OCI-M1 (cell line): ENCODE measurements at places on chromosomes 5 and 9.

DNA sequence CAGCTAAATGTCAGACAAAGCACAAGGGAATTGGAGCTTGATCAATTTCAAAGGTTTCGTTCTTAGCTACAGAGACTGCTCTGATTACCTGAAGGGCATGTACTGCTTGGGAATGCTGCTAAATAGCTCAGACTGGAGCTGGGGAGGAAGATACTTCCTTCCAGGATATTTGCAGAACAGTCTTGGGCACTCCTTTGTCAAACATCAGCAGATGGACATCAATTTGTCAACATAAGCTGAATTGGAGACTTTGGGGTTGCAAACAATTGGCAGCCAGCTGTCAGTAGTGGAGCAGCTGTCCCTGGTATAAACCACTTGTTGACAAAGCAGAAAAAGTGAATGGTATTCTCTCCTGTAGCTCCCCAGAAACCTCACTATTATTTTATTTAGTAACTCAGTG, 182.0 kb downstream of the CCDC192 start:
- DNase-seq: no peak

- DNase-seq: no peak
Measured at GRCh38 chr9:3793971-3794383, 268.2 kb upstream of the RFX3 start.

- no peak for DNase-seq
Measured at GRCh38 chr5:102955488-102955887, 164.4 kb downstream of the GIN1 start.

DNA sequence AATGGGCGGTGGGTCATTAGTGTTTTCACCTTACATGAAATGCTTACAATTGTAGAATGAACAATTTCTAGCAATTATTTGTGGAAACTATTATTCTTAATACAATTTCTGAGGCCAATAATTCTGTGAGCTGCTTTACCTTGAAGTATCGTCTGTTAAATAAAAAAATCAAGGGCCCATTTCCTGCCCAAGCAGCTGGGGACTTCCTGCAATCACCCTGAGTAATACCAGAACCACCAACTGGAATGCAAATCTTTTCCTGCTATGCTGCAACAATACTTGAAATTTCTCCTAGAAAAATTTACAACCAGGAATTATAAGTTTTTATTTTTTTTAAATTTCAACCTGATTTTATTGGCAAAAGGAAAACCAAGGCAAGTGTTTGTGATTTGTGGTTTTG, 52.6 kb downstream of the ADAMTS16 start:
- no peak for DNase-seq

GRCh38 chr5:95810305-95811125, 12.0 kb downstream of the GLRX start:
- peak; percentile 59 for DNase-seq

GRCh38 chr5:32076699-32077695, 97.1 kb downstream of the GOLPH3 start:
- peak; percentile 78 for DNase-seq

GRCh38 chr9:96621618-96622017, 2.0 kb upstream of the CDC14B start:
- DNase-seq: no peak

- peak; percentile 61 for DNase-seq
Measured at GRCh38 chr9:24118190-24118589, 292.1 kb upstream of the ELAVL2 start.

GRCh38 chr9:4579001-4579400, 83.1 kb upstream of the PLPP6 start:
- no peak for DNase-seq

DNA sequence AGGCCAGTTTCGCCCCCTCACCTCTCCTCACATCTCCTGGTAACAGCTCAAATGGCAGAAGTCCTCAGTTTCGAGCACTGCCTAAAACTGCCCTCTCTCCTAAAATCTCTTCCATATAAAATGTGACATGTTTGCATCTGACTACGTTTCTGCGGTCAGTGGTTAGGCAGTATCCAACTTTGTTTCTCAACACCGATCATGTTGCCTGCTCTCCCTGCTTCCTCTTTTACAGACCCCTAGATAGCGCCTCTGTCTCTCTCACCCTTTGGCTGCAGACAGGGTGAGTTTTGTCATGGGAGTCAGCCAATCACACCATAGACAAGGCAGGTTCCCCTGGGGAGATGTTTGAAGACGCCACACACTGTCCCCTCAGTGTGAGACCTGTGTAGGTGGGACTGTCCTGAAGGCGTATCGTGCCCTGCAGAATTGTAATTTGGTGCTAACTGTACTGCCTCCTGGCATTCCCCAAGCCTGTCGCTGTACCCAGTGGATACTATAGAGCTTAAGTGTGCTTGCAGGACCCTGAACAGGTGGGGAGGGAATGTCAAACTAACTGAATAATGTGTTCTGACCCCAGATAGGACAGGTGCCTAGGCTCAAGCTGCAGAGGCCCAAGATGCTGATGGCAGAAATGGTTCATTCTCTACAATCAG, 1.1 kb downstream of the HEXB start:
- DNase-seq: no peak

DNA sequence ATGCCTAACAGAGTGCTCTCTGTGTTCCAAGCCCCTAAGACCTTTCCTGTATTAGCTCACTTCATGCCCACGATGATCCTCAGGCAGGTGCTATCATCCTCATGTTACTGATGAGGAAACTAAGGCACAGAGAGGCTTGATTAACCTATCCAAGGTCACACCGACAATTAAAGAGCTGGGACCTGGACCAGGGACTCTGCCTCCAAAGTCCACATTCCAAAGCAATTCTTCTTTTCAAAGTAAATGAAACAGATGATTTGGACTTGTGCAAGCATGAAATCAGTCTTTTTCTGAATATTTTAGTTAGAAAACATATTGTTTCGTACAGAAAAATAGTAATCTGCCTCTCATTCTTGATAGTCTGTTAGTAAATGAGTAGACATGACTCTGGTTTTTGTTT, 18.1 kb upstream of the RASEF start:
- DNase-seq: no peak

GRCh38 chr9:116549061-116549664, 137.9 kb upstream of the TRIM32 start:
- DNase-seq: peak; percentile 48

DNA sequence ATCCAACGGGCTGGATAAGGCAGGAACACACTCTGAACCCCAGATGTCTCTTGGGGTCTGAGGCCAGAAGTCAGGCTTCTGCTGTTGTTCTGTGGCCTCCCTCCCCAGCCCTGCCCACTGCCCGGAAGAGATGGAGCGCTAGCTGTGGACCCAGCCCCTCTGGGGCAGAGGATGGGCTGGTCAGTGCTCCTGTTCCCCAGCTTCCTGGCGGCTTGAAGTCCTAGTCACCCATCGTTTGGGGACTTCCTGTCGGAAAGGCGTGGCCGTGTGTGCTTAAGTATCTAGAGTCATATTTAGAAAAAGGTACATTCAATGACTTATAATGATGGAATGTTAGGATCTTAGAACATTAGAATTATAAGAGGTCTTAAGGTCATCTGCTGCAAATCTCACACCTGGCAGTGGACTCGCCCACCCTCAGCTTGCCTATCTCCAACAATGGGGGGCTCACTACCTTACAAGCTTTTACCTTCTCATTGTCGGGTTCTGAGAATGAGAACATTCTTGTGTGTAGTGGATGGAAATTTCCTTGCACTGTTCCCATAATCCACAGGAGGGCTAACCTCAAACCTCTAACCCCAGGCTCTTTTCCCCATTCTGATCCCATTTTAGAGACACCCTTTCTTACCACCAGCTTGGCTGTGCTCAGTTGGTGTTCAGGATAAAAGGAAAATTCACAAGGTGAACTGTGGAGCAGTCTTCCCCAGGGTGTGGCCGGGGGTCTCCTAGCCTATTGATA, 13.4 kb upstream of the AIF1L start:
- no peak for DNase-seq

DNA sequence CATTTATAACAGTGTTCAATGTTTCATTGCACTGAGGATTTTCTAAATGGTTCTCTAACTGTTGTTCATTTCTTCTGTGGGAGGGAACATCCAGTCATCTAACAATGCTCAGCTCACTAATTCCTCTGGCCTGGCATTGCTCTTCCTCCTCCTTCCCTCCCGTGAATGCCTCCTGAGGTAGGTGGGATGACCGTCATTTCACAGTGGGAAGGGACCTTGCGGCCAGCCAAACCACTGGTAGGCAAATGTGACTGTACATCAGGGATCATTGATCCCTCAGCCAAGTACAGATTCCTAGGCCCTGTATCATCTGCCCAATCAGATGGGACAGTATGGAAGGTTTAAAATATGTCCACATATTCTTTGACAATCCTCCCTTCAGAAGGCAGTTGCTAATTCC, 23.7 kb upstream of the VDAC1 start:
- DNase-seq: no peak

GRCh38 chr9:94173632-94174031, 85.5 kb upstream of the ZNF169 start:
- no peak for DNase-seq

GRCh38 chr9:98186236-98186635, 6.2 kb downstream of the CORO2A start:
- DNase-seq: no peak

DNA sequence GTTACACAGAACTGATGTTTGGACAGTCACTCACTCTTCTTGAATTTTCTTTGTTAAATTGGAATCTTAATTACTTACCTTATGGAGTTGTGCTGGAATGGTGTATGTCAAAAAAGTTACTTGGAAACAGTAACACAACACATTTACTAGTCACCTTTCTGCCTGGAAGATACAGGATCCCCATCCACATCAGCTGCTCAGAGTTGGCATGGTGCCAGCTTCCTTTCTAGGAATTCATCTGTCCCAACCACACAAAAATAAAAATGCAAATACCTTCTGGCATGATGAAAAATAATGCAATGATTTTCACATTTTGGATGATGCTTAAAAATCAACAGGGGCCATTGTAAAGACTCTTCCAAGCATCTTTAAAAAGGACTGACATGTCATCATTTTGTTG, 341.5 kb downstream of the TMEM38B start:
- no peak for DNase-seq

DNA sequence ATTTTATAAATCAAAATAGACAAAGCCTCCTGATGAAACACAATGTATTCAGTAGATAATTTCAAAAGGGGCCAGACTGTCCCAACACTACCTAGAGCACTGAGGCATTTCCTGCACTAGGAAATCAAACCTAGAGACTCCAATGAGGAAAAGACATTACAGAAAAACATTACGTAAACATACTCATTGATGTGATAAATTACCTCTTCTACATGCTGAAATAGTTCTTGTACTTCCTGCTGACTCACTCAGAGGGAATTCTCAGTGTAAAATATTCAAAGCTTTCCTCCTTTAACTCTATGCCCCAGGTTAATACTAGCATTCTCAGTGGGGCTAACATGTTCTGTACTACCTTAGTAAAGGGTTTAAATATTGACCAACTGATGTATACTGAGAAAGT, 178.0 kb downstream of the ESM1 start:
- DNase-seq: no peak

GRCh38 chr5:179439181-179439985, 94.1 kb upstream of the ADAMTS2 start:
- DNase-seq: no peak

DNA sequence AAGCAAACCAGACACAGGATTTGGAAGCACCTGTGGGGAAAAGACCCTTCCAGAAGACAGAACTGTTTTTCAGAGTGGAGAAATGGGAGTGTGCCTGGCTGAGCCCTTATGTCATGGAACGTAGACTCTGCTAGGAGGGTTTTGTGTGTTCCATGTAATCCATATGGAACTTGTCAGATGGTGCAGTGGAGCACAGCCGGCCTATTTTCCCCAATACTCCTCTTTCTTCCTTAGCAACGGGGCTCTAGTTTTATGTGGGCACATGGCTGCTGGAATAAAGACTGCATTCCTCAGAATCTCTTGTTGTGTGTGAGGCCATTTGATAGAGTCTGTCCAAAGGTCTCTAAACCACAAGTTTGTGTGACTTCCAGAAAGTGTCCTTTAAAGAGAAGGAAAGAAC, 284.0 kb downstream of the DRD1 start:
- no peak for DNase-seq

DNA sequence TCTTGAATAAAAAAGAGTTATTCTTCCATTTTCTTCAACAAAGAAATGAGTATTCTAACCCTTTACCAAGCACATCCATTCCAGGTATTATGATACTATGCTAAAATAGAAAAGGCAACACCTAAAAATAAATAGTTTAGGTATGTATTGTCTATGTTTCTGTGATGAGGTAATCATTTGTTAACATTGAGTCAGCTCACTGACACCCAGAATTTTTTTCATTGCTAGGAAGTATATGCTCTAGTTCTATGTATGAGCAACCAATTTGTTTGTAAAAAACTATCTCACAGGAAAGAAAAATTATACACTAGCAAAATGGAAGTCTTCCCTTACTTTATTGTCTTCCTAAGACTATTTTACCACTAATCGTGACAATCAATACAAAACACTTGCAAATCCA, 615.6 kb upstream of the GRIN3A start:
- no peak for DNase-seq

DNA sequence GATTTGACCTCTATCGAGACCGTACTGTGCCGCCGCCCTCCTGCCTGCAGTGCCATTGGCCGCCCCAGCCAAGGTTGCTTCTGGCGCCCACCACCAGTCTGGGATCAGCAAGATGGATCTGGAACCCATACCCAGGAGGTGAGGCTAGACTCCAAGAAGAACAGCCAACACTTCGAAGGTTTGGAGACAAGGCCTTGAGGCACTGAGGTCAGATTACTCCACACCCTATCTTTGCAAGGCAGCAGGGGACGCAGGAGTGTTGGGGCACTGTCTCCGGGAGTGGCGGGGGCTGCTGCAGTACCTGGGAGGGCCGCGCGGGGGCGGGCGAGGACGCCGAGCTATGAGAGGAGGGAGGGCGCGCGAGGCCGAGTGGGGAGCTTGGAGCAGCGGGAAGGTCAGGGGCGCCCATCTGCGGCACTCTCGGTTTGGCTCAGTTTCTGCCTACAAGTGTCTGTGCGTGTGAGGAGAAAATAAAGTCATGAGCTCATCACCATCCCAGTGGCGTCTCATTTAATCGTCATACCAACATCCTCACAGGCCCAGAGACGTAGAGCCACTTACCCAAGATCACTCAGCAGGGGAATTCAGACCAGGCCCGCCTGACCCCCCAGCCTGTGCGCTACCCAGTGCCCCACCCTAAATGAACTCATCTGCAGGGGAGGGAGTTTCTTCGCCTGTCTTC, 20.5 kb upstream of the PSD2 start:
- peak; percentile 89 for DNase-seq

- DNase-seq: no peak
Measured at GRCh38 chr9:93324191-93324834, 127.2 kb upstream of the FAM120A start.

DNA sequence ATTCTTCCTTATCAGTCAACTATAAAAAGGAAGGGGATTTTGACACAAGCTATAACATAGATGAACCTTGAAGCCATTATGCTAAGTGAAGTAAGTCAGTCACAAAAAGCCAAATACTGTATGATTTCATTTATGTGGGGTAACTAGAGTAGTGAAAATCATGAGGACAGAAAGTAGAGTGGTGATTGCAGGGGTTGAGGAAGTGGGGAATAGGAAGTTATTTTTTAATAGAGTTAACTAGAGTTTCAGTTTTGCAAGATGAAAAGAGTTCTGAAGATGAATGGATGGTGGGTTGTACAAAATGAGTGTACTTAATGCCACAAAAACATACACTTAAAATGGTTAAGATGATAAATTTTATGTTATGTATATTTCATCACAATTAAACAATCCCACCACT, 65.4 kb upstream of the FAM174A start:
- no peak for DNase-seq
